ENCODE measurements at places on chromosomes 5 and 9. TPM values are rescaled to one million over a fixed set of nuclear protein-coding genes. Genes with fewer than 3 reads are reported as not detected.

Gene FAM200C
- 0.48 TPM for total RNA-seq

Gene RAD23B
- 148 TPM for total RNA-seq

DNA sequence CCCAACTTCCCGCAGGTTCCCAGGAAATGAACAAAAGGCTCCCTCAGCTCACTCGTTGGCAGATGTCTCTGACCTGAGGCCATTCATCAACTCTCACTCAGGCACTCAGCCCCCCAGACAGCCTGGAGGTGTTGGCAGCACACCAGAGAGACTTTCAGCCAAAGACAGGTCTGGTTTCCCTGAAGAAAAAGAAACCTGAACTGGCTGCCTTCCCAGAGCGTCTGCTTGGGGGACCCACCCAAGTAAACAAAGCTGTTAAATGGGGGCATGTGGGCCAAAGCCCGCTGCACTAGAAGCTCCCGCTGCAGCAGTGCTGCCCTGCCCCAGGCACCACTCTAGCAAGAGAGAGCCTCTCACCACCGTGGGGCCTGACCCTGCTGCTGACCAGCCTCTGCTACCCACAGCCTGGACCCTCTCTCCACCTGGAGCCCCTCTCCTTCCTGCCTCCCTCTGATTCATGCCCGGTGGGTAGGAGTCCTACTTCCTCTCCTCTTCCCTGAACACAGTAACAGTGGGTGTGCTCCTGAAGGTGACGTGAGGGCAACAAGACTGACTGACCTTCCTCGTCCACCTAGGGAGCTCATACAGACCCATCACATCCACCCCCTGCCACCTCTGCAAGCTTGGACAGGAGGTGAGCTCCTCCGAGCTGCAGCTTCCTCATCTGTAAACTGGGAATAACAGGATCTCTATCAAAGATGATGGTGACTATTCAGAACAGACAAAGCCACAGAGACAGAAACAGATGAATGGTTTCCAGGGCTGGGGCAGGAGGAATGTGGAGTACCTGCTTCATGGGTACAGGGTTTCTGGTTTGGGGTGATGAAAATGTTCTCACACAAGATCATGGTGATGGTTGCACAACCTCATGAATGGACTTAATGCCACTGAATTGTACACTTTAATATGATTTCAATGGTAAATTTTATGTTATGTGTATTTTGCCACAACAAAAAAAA is 31.0 kb upstream of the GABRP start:
- H3K4me3 ChIP-seq, result no peak overlapping the region
- no peaks in the 10 kb centered on the region for H3K4me1 ChIP-seq
- DNase-seq, result no peak
- no peaks in the 10 kb centered on the region for H3K36me3 ChIP-seq
- H3K27ac ChIP-seq, result no peak overlapping the region

DNA sequence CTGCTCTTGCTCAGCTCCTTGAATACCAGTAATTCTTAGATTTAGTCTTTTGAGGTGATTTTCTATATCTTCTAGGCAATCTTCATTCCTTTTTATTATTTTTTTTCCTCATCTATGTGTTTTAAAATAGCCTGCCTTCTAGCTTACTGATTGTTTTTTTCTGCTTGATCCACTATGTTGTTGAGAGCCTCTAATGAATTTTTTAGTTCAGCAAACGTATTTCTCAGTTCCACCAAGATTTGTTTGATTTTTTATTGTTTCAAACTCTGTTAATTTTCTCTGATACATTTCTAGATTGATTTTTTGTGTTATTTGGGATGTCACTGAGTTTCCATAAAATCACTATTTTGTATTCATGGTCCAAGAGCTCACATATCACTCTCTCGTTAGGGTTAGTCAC is 9.5 kb downstream of the POLK start:
- DNase-seq, result no peak
- H3K36me3 ChIP-seq, result peaks cover 54% of the 10 kb centered on the region
- H3K4me3 ChIP-seq, result no peak overlapping the region
- peaks cover 63% of the 10 kb centered on the region for H3K4me1 ChIP-seq
- H3K27ac ChIP-seq, result no peak overlapping the region

Gene ADAMTSL1
- not detected for total RNA-seq

- DNase-seq, result no peak
- H3K27ac ChIP-seq, result peak overlapping the region; percentile 81
- H3K36me3 ChIP-seq, result peaks cover 9% of the 10 kb centered on the region
- peaks cover 50% of the 10 kb centered on the region for H3K4me1 ChIP-seq
Observed at GRCh38 chr9:8430945-8431344, 631.4 kb upstream of the DMAC1 start.

DNA sequence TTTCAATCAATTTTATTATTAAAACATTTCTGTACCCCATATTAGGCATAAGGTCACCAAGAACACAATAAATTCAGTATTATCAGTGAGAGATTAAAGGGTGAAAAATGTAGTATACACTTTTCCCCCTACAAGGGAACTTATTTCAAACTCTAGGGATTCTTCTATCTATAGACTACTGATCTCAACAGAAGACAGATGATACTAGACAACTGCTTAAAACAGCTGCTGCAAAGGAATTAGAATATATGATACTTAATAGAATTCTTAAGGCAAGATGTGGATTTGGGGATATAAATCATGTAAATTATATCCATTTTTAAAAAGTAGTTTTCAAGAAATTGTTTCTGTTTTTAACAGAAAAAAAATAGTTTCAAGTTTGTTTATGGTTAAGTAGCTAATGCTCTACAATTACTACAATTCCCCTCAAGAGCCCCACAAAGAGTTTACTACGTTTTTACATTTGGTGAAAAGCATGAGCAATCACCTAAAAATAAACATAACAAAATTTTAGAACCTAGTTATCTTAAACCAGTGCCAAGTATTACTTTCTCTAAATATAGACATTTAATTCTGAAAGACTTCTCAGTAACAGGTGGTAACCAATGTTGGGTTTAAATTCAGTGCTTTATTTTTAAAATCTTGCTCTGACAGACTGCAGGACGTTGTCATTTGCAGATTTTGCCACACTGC is 6.0 kb downstream of the KIF24 start:
- no peak overlapping the region for H3K4me3 ChIP-seq
- no peaks in the 10 kb centered on the region for H3K27me3 ChIP-seq
- H3K36me3 ChIP-seq, result no peaks in the 10 kb centered on the region
- peaks cover 4% of the 10 kb centered on the region for H3K4me1 ChIP-seq
- H3K27ac ChIP-seq, result no peak overlapping the region

Gene STOML2
- total RNA-seq, result 260 TPM

Gene CDH9
- total RNA-seq, result not detected

GRCh38 chr5:77912721-77913120 is 136.6 kb upstream of the TBCA start:
- H3K4me1 ChIP-seq, result no peaks in the 10 kb centered on the region
- H3K27ac ChIP-seq, result no peak overlapping the region
- no peak for DNase-seq
- H3K27me3 ChIP-seq, result peaks cover 24% of the 10 kb centered on the region

- no peak overlapping the region for H3K4me3 ChIP-seq
- H3K36me3 ChIP-seq, result peaks cover 59% of the 10 kb centered on the region
- H3K27ac ChIP-seq, result peak overlapping the region; percentile 81
- H3K27me3 ChIP-seq, result peaks cover 9% of the 10 kb centered on the region
Observed at GRCh38 chr5:402615-403359, 40.2 kb upstream of the EXOC3 start.

- no peaks in the 10 kb centered on the region for H3K27me3 ChIP-seq
- no peak for DNase-seq
- no peak overlapping the region for H3K4me3 ChIP-seq
- no peak overlapping the region for H3K27ac ChIP-seq
Observed at GRCh38 chr5:56145511-56145910, 87.6 kb downstream of the ANKRD55 start.

DNA sequence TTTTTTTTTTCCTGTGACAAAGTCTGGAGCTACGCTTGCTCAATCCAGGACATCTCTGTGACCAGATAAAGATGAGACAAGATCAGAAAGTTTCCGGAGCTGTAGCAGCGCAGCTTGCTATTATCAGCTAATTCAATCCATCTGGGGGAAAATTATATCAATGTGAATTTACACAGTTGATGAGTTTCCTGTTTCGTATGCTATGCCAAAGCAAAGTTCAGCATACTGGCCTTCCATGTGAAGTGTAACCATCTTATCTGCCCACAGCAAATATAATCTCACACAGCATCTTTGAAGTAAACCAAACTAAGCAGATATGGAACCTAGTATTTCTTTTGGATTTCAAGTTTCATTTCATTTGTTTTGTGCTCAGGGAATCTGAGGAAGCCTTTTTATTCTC is 1767.7 kb downstream of the EFNA5 start:
- no peak overlapping the region for H3K27ac ChIP-seq
- no peaks in the 10 kb centered on the region for H3K27me3 ChIP-seq
- DNase-seq, result no peak
- H3K36me3 ChIP-seq, result no peaks in the 10 kb centered on the region

GRCh38 chr5:94268226-94268625 is 350.2 kb downstream of the KIAA0825 start:
- H3K4me1 ChIP-seq, result no peaks in the 10 kb centered on the region
- H3K27me3 ChIP-seq, result peaks cover 3% of the 10 kb centered on the region
- no peak overlapping the region for H3K27ac ChIP-seq
- H3K36me3 ChIP-seq, result no peaks in the 10 kb centered on the region

DNA sequence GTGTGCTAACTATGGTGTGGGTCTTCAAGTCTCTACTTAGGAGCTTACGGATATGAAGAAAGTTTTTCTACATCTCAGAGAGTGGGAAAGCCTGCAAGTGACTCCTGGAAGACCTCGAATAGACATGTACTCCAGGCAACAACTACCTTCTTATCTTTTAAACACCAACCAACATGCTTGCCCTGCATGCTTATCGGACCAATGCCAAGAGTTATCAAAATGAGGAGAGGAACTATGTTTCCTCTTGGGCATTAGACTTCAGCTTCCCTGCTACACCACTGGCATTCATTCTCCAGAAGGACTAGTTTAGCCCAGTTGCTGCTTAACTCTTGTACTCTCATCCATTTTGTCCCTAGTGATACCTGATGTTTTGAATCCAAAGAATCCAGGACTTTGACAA is 74.7 kb upstream of the MAN2A1 start:
- no peaks in the 10 kb centered on the region for H3K4me1 ChIP-seq
- H3K4me3 ChIP-seq, result no peak overlapping the region
- H3K27me3 ChIP-seq, result no peaks in the 10 kb centered on the region
- H3K36me3 ChIP-seq, result no peaks in the 10 kb centered on the region

DNA sequence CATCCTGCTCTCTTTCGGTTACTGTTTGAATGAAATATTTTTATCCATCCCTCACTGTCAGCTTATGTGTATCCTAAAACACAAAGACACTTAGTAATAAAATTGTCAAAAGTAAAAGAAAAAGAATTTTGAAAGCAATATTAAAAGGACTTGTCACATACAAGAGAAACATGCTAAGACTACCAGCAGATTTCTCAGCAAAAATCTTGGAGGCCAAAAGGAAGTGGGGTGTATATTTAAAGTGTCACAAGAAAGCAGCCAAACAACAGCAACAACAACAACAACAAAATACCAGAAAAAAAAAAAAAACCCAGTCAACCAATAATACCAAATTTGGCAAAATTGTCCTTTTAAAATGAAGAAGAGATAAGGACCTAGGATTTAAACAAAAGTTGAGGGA is 678.7 kb upstream of the TYRP1 start:
- H3K4me3 ChIP-seq, result no peak overlapping the region
- H3K4me1 ChIP-seq, result no peaks in the 10 kb centered on the region
- H3K27me3 ChIP-seq, result no peaks in the 10 kb centered on the region
- no peaks in the 10 kb centered on the region for H3K36me3 ChIP-seq
- no peak overlapping the region for H3K27ac ChIP-seq

DNA sequence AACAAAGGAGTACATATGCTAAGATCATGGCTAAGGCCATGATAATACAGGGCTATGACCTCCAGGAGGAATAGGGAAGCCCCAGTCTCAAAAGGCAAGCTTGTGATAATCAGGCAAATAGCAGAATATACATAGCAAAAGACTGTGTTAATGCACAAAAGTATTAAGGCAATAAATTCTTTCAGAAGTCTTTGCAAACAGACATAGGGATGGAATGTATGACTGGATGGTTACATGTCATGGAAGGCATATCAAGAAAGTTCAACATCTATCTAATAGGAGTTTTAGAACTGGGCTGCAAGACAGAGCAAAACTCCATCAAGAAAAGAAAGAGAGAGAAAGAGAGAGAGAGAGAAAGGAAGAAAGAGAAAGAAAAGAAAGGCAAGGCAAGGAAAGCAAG is 264.5 kb upstream of the CDH6 start:
- H3K27me3 ChIP-seq, result no peaks in the 10 kb centered on the region
- H3K27ac ChIP-seq, result no peak overlapping the region
- DNase-seq, result no peak
- no peaks in the 10 kb centered on the region for H3K36me3 ChIP-seq

GRCh38 chr5:134439210-134439654 is 27.6 kb upstream of the CDKN2AIPNL start:
- peaks cover 20% of the 10 kb centered on the region for H3K4me1 ChIP-seq
- no peaks in the 10 kb centered on the region for H3K27me3 ChIP-seq
- H3K36me3 ChIP-seq, result no peaks in the 10 kb centered on the region
- no peak overlapping the region for H3K27ac ChIP-seq
- no peak for DNase-seq

Gene ADGRV1
- total RNA-seq, result 0.14 TPM

GRCh38 chr9:2496934-2497333 is 124.7 kb upstream of the VLDLR start:
- no peak for DNase-seq
- H3K4me1 ChIP-seq, result no peaks in the 10 kb centered on the region

DNA sequence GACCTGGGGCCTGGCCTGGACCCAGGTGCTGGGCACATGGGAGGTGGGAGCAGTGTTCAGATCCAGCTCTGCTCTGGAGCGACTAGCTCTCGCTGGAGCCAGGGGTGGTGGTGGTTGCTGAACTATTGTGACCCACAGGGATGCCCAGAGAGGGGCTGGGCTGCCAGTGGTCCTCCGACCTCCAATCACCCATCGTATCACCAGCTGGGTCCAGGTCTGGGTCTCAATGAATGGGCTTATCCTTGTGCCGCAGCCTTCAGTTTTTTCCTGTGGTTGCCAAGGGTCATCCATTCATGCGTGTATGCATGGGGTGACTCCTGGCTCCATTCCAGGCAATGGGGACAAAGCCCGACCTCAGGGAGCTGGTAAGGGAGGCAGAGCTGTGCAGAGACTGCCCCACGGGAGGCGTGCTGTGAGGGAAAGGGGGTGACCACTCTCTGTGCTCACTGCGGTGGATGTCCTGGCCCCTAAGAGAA is 68.6 kb upstream of the RNF130 start:
- no peak for DNase-seq
- no peaks in the 10 kb centered on the region for H3K36me3 ChIP-seq
- H3K27me3 ChIP-seq, result peaks cover 6% of the 10 kb centered on the region
- no peak overlapping the region for H3K4me3 ChIP-seq
- no peak overlapping the region for H3K27ac ChIP-seq

Gene PRUNE2
- not detected for total RNA-seq

Gene RABEPK
- 41.6 TPM for total RNA-seq
